ENCODE measurements at places on chromosomes 11 and 22.

- DNase-seq, result no peak
Observed at GRCh38 chr22:46609724-46610201, 10.4 kb upstream of the GRAMD4 start.

DNA sequence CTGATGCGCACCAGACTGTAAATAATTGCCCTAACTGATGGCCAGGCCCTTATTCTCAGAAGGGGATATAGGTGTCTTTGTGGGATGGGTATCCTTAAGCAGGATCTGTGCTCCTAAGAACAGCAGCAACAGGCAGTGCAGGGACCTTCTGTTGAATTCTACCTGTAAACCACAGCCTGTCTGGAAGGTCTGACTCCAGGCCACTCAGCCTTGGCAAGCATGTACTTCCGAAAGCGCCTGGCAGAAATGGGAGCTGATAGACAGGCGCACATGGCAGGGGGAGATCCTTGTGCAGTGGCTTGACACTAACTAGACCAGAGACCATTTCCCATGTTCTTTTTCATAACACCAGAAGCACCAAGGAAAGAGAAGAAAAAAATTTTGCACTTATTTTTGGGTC is 59.0 kb downstream of the C22orf31 start:
- no peak for DNase-seq

GRCh38 chr11:67254798-67255197 is 11.5 kb upstream of the GRK2 start:
- DNase-seq, result no peak

DNA sequence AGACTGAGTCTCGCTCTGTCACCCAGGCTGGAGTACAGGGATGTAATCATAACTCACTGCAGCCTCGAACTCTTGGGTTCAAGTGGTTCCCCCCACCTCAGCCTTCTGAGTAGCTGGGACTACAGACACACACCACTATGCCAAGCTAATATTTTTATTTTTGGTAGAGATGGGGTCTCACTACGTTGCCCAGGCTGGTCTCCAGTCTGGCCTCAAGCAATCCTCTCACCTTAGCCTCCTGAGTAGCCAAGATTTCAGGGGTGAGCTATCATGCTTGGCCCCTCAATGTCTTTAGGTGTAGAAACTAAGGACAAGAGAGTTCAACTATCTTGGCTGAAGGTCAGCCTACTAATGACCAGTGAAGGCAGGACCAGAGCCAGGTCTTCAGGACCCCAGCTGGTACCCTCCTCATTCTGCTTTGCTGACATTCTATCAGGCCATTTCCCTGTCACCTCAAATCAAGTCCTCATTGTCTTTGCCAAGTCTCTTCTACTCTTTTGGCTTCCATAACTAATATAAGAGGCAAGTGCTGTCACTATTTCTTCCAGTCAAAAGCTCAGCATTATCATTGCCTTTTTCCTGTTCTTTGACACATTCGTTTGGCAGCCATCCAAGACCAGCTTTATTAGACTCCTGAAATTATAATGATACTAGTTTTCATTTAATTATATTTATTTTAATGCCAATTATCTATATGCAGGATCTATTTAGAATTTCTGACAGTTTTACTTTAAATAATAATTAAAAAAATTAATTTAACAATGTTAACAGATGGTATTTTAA is 264.2 kb upstream of the PITPNB start:
- no peak for DNase-seq

DNA sequence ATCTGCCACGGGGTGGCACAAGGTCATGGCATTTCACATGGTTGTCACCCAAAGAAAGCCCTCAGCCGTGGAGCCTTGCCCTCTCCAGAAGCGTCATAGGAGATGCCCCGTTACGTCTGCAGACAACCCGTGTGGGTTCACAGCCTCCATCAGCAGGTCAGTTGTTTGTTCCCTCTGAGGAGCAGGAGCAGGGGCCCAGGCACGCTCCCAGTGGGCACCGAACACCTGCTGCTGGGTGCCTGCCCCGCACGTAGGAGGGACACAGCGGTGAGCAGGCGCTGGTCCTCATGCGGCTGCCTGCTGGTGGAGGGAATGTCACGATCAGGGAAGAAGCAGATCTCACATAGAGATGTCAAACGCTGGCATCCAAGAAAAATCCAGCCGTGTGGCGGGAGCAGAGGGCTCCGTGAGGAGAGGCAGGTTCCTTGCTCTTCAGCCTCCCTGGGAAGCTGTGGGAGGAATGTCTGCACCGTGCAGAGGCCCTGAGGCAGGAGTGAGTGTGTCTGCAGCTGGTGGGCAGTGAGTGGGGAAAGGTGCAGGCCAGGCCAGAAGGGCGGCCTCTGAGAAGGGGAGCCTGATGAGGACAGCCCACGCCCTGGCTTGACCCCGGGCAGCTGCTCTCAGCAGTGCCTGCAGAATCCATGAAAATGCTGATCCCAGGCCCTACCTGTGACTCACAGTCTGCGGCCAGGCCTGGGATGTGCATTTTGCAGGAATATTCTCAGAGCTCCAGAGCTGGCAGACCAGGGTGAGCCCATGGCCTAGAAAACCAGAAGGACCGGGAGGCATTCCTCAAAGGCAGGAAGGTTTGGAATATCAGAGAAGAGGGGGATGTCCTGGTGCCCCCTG is 36.4 kb upstream of the TH start:
- DNase-seq, result no peak

GRCh38 chr11:27055065-27055682 is 14.6 kb downstream of the BBOX1 start:
- DNase-seq, result no peak

GRCh38 chr22:29727131-29727523 is 7.3 kb downstream of the CABP7 start:
- no peak for DNase-seq

GRCh38 chr22:50016988-50017700 is 4.6 kb upstream of the IL17REL start:
- no peak for DNase-seq

DNA sequence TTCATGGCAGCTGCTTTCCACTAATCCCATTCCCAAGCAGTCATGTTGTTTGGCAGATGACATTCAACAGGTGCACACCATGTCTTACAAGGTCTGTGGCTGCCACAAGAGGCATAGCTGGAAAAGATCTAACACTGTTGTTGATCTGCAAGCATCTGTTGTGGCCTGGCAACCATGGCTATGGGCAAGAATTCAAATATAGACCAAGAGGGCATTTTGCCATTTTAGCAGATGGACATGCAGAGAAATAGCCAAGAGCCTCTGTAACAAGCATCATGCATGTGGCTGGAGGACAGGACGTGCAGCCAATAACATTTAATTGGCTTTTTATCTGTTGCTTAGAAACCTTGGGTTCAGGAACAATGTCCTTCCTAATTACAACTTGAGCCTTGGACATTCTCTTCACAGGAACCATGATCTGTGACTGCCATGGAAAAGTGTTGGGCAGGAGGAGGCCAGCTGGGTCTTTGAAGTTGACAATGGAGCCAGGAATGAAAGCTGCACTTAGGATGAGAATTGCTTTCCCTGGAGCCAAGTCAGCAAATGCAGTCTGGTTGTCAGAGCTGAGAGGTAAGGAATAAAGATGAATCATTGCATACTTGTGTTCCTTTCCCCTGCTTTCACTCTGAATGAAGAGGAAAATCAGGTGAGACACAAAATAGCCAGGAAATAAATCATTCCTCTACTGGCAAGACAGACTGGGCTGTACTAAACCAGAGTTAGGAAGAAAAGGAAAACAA is 113.6 kb upstream of the ANO5 start:
- DNase-seq, result no peak

GRCh38 chr22:35590634-35591295 is 26.4 kb downstream of the MB start:
- no peak for DNase-seq

GRCh38 chr11:19284881-19285280 is 44.1 kb upstream of the E2F8 start:
- no peak for DNase-seq

DNA sequence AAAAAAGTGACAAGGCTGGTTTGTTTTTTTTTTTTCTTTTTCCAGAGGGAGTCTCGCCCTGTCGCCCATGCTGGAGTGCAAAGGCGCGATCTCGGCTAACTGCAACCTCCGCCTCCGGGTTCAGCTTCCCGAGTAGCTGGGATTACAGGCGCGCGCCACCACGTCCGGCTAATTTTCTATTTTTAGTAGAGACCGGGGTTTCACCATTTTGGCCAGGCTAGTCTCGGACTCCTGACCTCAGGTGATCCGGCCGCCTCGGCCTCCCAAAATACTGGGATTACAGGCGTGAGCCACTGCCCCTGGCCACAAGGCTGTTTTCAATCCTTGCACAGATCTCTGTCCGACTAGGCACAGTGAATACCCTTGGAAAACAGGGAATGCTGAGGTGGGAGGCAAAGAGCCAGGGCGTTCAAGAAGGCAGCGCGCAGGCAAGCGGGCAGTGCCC is 566 bp downstream of the ATP6V1E1 start:
- DNase-seq, result no peak

GRCh38 chr11:1921574-1922141 is 2.2 kb downstream of the TNNT3 start:
- no peak for DNase-seq

DNA sequence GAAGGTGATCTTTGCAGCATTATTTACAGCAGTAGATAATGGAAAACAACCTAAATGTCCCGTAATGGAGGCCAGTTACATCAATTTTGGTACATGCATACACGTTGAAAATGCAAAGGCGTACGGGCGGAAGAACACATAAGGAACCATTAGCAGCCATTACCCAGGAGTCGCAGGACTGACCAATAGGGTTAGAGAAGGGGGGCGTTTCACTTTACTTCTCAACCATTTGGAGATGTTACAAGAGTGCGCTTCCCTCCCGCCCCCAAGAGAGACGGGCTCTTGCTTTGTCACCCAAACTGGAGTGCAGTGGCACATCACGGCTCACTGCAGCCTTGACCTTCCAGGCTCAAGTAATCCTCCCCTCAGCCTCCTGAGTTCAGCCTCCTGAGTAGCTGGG is 52.8 kb upstream of the SLC35C1 start:
- no peak for DNase-seq

DNA sequence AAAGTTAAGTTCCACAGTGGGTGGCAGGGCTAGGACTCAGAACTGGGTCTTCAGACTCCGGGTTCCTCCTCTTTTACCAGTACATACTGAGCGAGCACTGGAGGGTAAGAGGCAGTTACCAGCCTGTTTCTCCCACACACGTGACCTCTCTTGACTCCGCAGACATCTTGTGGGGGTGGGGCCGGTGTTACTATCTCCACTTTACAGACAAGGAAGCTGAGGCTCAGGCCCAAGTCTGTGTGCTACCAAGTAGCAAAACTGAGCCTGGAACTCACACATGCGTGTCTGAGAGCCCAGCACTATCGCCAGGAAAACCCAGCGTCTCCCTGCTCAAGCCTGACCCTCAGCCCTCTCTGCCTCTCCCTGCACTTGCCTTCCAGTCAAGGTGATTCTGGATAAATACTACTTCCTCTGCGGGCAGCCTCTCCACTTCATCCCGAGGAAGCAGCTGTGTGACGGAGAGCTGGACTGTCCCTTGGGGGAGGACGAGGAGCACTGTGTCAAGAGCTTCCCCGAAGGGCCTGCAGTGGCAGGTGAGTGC is 16.0 kb upstream of the SMIM35 start:
- no peak for DNase-seq

- no peak for DNase-seq
Observed at GRCh38 chr11:57424792-57425564, 1.9 kb downstream of the SLC43A3 start.

GRCh38 chr11:111878385-111878848 is 548 bp downstream of the FDXACB1 start:
- DNase-seq, result peak; percentile 37

- no peak for DNase-seq
Observed at GRCh38 chr11:124670732-124671131, 2.8 kb downstream of the SIAE start.

GRCh38 chr11:33716243-33716642 is 15.6 kb upstream of the C11orf91 start:
- no peak for DNase-seq
